ENCODE measurements at places on chromosomes 13 and 19. TPM values are rescaled to one million over a fixed set of nuclear protein-coding genes. Genes with fewer than 3 reads are reported as not detected.

DNA sequence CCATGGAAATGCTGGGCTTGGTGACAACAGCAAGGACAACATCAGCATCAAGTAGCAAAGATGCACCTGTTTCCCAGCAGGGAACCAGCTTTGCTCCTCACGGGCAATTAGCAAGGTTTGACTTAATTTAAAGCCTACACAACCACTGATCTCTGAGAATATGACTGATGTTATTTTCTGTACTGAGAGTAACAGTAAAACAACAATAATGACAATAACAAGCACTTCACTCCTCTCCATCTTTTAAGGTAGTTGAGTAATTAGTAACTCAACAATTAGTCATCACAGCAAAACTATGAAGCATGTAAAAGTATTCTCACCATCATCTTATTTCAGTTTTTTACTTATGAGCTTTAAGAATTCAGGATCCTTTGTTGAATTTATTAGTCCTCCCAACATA is 37.3 kb downstream of the ENOX1 start:
- DNase-seq: no peak

- no peak for DNase-seq
Observed at GRCh38 chr19:50975766-50976165, 6.4 kb upstream of the KLK6 start.

- DNase-seq: no peak
Observed at GRCh38 chr13:99087954-99088491, 110.2 kb upstream of the DOCK9 start.

GRCh38 chr13:97282705-97283104 is 60.6 kb downstream of the MBNL2 start:
- DNase-seq: no peak

- no peak for DNase-seq
Observed at GRCh38 chr13:27004866-27005265, 166.7 kb downstream of the USP12 start.

- no peak for DNase-seq
Observed at GRCh38 chr13:74067818-74068217, 66.4 kb downstream of the KLF12 start.

- DNase-seq: no peak
Observed at GRCh38 chr19:49214701-49215100, 57.1 kb downstream of the TRPM4 start.

- no peak for DNase-seq
Observed at GRCh38 chr19:45769821-45770191, 754 bp upstream of the SIX5 start.

GRCh38 chr19:51060336-51060735 is 4.6 kb downstream of the KLK13 start:
- DNase-seq: no peak

DNA sequence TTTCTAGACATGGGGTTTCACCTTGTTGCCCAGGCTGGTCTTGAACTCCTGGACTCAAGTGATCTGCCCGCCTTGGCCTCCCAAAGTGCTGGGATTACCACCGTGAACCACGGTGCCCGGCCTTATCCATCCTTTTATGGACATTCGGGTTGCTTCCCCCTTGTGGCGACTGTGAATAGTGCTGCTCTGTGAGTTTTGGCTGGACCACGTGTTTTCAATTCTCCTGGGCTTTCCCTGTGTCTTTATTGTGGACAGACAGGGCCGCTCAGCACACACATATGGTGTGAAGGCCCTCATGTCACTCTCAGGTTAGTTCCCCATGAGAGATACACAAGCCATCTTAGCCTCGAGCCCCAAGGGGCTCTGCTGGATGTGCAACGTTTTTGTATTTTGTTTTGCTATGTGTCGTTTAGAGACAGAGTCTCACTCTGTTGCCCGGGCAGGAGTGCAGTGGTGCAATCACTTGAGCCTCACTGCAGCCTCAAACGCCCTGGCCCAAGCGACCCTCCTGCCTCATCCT is 40.5 kb downstream of the MAU2 start:
- DNase-seq: peak; percentile 73

- DNase-seq: no peak
Observed at GRCh38 chr13:114096811-114097211, 35.6 kb downstream of the RASA3 start.

DNA sequence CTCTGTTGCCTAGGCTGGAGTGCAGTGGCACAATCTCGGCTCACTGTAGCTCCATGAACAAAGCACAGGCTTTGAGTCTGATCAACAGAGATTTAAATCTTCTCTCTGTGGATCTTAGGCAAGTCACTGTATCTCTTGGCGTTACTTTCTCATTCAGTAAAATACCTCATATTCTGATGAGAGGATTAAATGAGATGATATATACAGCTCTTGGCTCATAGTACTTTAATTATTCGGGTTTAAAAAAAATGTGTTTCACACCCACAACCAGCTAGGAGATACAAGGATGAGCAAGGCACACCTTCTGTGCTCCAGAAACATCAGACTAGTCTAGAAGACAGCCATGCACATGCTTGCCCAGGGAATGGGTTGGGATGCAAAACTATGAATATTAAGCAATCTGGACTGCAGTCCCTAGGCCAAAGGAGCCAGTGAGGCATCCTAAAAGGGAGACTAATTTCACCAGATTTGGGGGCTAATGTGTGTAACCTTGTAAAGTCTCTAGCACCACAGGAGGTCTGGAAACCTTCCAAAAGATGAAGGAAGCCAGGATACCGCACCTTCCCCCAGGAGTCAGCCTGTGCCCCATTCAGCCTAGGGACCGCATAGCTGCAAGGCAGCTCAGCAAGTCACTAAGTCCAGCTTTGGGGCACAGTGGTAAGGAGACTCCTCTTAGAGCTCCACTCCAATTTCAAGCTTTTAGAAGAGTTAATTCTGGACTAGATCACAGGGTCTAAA is 2.5 kb downstream of the VPS36 start:
- no peak for DNase-seq

- no peak for DNase-seq
Observed at GRCh38 chr13:81409284-81409683, 1068.4 kb upstream of the SPRY2 start.

The NPAS1 gene
- polyA plus RNA-seq: 0.28 TPM

The CYP2F1 gene
- polyA plus RNA-seq: not detected

The TMTC4 gene
- 12.3 TPM for polyA plus RNA-seq

The CD33 gene
- 0.29 TPM for polyA plus RNA-seq

The RELB gene
- 13.9 TPM for polyA plus RNA-seq

Data from GM12878 (cell line).